ENCODE measurements at places on chromosomes 13 and 19.
A peak's percentile ranks its signal among the peaks of the same experiment; 100 is the strongest.

DNA sequence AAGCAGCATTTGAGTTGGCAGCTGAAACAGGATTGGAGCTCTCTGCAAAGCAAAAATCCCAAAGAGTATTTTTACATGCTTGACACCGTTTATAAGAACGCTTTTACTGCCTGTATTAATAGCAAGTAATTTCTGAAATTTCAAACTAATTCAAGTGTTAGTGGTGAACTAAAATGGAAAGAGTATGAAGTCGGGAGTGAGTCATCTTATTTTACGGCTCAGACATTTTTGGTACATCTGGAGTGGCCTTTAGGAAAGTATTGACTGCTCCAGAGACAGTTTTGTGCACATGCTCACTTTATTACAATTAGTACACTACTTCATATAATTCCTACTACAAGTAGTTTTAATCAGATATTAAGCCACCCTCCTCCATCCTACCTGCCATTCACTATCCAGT lies 167.4 kb downstream of the SLITRK6 start:
- no peak for DNase-seq

DNA sequence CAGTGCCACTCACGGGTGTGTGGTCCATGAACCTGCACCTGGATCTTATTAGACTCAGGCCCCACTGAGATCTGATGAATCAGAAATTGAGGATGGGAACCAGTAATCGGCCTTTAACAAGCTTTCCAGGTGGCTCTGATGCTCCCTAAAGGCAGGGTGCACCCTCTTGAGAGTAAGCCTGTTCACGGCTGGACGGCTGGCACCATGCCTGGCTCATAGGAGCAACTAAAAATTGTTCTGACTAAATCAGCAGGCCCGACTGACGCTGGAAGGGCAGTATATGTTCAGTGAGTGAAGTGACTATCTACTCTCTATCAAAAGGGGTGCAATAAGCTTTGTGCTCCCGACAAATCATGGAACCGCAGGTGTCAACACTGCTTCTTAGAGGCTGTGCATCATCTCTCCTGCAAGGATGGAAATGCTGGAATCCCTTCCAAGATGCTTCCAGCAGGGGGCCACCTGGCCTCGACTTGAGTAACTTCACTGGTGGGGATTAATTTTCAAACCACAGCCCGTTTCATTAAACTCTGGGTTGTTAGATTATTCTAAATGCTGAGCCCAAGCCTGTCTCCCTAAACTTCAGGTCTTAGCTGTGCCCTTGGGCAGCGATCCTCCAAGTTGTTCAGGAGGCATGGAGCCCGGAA lies 28.4 kb downstream of the TMTC4 start:
- peak; percentile 44 for DNase-seq

DNA sequence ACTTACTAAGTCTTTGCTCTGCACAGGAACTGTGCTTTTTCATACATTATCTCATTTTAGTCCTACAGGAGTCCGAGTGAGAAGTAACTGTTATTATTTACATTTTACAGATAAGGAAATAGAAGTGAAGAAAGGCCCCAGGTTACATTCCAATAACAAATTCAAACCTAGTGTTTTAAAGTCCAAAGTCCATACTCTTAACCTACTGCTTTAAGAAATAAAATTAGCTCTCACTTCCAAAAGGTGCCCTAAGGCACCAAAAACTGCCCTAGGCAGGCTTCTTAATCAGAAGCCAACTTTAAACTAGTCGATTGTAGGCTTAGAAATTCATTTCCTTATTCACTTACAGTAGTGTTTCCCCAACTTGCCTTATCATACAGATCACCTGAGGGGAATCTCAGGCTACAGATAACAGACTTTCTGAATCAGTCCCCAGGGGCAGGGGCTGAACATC lies 555.9 kb downstream of the DIAPH3 start:
- no peak for DNase-seq

DNA sequence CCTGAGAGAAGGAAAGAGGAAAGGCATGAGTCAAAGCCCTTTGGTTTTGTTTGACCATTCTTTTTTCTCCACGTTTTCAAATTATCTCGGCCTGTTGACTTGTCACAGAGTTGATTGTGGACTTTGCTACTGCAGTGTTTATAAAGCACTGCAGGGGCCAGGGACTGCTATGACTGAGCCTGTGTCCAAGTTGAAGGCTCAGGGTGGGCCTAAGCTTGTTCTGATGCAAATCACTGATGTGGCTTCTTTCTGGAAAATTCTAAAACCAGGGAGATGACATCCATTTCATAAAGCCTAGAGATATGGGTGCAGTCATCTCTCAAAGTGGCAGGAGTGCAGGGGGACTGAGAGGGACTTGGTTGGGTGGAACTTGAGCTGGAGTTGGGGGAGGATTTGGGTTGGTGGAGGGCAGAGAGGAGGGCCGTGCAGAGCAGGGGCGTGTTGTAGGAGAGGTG lies 1.2 kb upstream of the CXCL17 start:
- no peak for DNase-seq

GRCh38 chr19:4369109-4369887 lies 25.9 kb downstream of the MPND start:
- DNase-seq: peak; percentile 74

DNA sequence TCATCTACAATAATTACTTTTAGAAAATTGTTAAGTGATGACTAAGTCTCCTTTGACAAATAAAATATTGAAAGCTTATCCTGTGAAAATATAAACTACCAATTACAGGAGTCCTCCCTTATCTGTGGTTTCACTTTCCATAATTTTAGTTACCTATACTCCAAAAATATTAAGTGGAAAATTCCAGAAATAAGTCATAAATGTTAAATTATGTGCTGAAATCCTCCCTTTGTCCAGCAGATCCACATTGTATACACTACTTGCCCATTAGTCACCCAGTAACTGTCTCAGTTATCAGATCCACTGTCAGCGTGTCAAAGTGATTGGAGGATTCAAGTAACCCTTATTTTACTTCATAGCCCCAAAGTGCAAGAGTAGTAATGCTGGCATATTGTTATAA lies 98.1 kb downstream of the SERP2 start:
- DNase-seq: no peak

- no peak for DNase-seq
Observed at GRCh38 chr19:10724573-10725071, 6.7 kb downstream of the DNM2 start.

GRCh38 chr19:55550321-55550650 lies 4.9 kb upstream of the SBK3 start:
- no peak for DNase-seq

DNA sequence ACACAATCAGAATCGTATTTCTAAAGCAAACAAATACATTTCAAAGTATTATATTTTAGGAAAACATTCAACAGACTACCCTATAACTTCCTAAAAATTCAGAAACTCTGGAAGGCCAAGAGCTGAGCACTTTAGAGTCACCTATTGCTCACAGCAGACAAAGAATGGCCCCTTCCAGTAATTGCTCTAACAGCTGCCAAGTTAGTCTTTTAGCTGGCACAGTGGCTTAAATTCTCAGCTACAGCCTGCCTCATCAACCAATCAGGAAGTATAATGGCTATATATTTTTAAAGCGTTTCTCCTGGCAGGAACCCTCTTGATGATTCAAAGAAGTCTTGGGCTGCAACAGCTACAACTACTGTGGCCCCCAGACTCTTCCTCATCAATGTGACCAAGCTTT lies 14.9 kb upstream of the SLITRK5 start:
- DNase-seq: no peak

DNA sequence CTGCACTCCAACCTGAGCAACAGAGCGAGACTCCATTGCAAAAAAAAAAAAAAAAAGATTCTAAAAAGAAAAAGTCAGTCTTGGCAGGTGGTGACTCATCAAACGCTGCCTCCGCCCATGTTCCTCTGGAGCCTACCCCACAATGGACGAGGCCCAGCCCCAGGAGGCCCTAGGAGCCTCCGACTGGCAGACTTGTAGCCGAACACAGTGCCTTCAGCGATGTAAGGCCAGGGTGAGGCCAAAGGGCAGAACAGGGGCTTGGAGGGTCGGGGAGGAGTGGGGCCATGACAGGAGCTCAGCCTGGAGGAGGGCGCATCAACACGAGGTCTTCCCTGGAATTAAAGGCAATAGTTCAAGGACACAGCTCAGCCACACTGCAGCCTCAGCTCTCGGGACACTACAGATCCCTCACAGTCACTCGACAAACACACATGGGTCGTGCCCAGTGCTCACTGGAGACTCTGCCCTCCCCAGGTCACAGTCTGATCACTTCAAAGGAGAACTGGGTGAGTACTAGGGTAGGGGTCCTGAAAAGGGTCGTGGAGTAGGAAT lies 5.1 kb downstream of the USE1 start:
- DNase-seq: peak; percentile 83

DNA sequence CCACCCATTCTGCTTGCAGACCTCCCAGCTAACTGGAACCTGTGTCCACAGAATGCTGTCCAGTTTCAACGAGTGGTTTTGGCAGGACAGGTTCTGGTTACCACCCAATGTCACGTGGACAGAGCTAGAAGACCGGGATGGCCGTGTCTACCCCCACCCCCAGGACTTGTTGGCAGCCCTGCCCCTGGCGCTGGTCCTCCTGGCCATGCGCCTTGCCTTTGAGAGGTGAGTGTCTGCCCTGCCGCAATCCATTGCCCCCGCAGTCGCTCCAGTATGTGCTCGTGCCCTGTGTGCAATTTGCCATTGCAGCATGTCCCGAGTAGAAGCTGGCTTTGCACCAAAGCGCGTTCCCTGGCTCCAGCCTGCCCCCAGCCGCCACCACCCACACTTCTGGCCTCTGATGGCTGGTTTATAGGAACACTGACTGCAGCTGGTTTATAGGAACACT lies 41.9 kb downstream of the CERS4 start:
- DNase-seq: no peak

GRCh38 chr19:7013678-7014077 lies 7.6 kb downstream of the MBD3L2B start:
- peak; percentile 79 for DNase-seq

DNA sequence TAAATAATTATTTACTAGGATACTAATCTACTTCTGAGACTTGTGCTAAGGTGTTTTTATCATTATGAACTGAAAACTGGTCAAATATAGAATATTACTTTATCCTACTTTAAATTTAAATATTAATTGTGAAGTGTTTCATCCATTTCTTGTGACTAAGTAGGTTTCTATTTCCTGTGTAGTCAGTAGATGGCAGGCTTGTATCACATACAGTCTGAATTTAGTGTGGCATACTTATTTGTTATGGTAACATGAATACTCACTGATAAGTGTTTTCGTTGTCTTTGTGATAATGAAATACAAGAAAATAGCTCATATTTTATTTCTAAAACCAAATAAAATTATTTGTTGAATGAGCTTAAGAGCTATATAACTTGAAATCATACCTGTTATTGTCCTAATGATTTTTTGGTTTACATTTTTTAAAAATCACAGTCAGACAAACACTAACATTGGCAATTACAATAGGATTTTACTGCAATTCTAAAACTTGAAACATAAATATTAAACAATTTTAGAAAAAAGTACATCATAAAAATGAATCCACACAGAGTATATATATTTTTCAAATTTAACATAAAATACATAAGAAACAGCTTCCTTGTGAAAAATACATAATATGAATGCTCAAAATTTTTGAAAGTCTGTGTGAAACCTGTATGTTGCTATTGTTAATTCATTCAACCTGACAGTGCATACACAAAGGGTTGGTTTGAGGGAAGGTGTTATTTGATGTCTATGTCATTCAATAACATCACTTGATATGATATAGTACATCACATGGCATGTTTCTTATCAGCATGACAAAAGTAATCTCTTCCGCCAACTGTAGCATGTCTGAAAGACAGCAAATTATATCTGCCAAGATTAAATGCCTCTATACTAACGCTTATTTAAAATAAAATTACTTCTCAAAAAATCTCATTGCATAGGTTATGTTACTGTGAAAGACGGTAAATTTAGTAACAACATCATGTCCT lies 904.8 kb upstream of the PCDH20 start:
- DNase-seq: peak; percentile 60

GRCh38 chr19:13748169-13748828 lies 16.0 kb upstream of the MRI1 start:
- peak; percentile 46 for DNase-seq

DNA sequence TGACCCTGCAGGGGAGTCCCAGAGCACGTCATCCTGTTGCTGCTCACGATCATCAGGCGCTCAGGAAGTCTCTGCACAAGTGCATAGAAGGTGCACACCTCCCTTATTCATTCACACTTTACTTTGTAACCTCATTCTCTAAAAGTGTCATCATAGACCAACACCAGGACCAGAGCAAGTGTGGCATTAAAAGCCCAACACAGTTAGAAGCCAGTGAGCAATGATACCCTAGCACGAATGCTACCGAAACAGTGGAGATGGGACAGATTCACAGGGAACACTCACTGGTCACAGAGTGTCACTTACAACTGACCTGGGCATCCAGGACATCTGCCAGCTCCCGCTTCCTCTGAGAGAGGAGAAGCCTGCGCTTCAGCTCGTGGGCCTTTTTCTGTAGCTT lies 17.0 kb downstream of the HAUS8 start:
- DNase-seq: peak; percentile 25

Measured in hematopoietic multipotent progenitor cell treated with erythropoietin and hydrocortisone succinate and interleukin-3 and kit ligand, for 4 days (in vitro differentiated cells).